ENCODE measurements at places on chromosomes 12 and 14. TPM values are rescaled to one million over a fixed set of nuclear protein-coding genes. Genes with fewer than 3 reads are reported as not detected.

NID2 gene
- total RNA-seq = 68.8 TPM

- peak; percentile 8 for DNase-seq
Observed at GRCh38 chr14:81565441-81566290, 32.0 kb upstream of the SEL1L start.

DNA sequence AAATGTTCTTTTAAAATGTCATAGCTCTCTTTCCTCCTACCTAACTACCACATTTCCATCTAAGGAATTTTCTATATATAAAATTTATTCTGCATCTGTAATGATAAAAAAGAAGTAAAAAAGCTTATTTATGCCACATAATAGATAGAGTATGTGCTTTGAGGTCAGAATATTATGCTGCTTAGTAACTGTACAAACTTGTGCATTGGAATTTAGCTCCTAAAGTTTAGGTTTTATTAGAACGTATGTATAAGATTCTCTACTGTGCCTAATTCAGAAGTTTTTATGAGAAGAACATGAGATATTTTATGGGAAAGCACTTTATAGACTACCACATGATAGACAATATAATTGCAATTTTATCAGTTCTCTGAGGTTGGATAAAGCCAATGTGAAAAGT lies 384.6 kb downstream of the SLC16A7 start:
- DNase-seq = no peak

DNA sequence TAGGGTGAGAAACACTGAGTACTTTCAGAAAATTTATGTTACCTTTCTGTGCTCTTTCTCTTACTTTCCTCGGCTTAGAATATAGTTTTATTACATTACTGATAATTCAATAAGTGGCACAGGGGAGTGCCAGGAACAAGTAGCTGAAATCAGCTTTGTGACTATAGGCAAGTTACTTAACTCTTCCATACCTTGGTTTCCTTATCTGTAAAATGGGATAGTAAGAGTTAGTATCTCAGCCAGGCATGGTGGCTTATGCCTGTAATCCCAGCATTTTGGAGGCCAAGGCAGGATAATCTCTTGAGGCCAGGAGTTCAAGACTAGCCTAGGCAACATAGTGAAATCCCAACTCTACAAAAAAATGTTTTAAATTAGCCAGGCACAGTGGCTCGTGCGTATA lies 15.4 kb downstream of the BBOF1 start:
- DNase-seq = no peak

GRCh38 chr14:20376071-20376588 lies 32.7 kb downstream of the PARP2 start:
- no peak for DNase-seq

DNA sequence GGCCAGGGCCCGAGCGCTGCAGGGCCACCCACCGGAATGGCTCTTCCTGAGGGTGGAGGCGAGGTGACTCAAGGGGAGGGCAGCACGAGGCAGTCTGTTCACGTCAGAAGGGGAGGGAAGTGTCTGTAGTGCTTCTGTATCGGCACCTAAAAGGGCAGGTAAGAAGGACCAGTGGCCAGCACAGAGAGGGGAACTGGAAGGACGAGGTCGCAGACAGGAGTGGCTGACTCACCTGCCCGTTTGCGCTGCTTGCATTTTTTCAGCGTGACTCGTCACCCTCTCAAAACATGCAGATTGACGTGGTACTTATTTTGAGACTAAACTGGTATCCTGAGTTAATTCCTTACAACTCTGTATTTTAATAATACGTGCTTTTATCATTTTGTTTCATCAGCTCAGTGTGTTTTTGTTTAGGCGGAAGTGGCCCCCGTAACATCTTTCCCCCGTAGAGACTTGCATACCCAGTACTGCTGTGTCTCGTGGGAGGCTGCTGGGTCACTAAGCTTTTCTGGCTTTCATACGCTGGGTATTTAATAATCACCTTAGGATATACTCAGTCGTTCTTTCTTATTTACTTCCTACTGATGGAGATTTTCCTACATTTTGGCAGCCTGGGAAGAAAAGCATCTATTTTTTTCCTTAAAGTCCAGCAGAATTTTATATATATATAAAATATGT lies 26.4 kb downstream of the SFSWAP start:
- DNase-seq = no peak

DNA sequence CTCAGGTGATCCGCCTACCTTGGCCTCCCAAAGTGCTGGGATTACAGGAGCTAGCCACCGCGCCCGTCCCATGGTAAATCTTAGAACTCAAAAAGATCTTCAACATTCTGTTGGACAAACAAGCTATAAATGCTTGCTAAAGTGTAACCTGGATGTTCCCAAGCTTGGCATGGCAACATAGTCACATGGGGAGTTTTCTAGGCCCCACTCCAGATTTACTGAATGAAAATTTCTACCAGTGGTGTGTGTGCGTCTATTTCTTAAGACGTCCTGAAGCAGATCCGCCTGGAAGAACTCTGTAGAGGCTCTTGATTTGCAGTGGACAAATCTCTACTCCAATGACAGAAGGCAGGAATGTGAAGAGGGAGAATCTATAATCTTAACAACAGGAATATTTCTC lies 59.9 kb downstream of the ZFYVE21 start:
- no peak for DNase-seq

FOXM1 gene
- total RNA-seq = 5.8 TPM

DNA sequence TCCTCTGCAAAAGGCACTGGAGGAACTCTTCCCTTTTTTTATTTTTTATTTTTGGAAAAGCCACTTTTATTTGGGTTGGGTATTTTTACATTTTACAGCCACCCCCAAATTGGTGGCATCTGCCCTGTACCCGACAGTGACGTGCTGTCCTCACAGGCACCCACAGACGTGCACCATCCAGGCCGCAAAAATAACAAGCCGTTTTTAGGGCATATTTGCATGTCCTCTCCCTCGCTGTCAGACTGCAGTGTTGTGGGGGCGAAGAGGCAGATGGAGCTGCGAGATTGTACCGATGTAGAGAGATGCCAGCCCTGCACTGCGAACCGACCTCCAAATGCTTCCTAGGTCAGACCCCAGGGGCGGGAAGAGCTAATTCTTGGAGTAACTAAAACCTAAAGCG lies 12.2 kb downstream of the JDP2 start:
- no peak for DNase-seq

NGB gene
- total RNA-seq = not detected

GRCh38 chr14:102927346-102927877 lies 4.9 kb downstream of the AMN start:
- DNase-seq = no peak

GRCh38 chr14:104477117-104477623 lies 102.4 kb upstream of the C14orf180 start:
- no peak for DNase-seq

DNA sequence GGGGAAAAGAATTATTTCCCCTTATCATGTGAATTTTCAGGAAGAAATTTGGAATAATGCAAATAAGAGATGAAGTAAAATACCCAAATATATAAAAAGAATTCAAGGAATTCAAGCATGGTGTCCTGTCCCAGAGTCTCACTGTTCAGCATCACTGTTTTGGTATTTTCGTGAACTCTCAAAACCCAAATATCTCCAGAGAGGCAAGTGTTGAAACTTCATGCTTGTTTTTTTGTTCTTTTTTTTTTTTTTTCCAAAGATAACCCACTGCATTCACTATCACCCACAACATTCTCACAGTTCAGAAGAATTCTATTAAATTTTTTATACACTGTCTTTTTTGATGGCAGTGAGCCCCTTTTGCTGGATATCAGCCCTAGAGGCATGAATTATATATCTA lies 354.9 kb downstream of the DIO2 start:
- DNase-seq = no peak

DNA sequence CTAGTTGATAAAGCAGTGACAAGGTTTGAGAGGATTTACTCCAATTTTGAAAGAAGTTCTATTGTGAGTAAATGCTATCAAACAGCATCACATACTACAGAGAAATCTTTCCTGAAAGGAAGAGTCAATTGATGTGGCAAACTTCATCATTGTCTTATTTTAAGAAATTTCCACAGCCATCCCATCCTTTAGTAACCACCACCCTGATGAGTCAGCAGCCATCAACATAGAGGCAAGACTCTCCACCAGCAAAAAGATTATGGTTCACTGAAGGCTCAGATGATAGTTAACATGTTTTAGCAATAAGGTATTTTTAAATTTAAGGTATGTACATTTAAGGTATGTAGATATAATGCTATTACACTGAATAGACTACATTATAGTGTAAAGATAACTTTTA lies 122.1 kb upstream of the ARHGAP5 start:
- DNase-seq = no peak

DNA sequence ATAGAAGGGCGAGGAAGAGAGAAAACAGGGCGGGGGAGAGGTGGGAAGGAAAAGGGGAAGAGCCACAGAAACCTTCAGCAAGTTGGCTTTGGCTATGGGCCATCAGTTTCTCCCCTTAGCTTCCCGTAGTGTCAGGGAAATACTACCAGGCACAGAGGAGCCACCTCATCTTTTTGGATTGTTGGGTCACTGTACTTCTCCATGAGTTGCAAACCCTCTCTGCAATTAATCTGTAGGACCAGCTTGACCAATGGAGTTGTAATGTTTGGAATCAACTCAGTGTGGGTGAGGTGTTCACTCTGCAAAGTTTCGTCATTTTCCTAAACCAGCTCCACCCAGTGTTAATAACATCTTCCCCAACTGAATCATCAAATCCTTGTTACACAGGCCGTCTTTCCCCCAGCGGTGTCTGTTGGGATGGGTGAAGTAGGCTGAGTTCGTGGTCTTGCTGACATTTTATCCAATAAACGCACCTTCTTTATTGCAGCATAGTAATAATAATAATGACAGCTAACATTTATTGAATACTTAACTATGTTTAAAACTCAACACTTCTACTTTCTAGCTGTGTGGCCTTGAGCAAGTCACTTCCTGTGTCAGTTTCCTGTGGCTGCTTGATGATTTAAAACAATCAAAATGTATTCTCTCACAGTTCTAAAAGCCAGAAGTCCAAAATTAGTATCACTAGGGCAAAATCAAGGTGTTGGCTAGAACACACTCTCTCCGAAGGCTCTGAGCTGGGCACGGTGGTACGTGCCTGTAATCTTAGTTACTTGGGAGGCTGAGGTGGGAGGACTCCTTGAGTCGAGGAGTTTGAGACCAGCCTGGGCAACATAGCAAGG lies 8.1 kb upstream of the GLTP start:
- no peak for DNase-seq

GRCh38 chr14:61611880-61612630 lies 83.3 kb upstream of the HIF1A start:
- DNase-seq = no peak

LIN7A gene
- total RNA-seq = 5.9 TPM

- no peak for DNase-seq
Observed at GRCh38 chr12:94803939-94804338, 153.6 kb upstream of the TMCC3 start.

ITPR2 gene
- 63.4 TPM for total RNA-seq

POTEG gene
- total RNA-seq = not detected

GEMIN2 gene
- total RNA-seq = 33.9 TPM

DNA sequence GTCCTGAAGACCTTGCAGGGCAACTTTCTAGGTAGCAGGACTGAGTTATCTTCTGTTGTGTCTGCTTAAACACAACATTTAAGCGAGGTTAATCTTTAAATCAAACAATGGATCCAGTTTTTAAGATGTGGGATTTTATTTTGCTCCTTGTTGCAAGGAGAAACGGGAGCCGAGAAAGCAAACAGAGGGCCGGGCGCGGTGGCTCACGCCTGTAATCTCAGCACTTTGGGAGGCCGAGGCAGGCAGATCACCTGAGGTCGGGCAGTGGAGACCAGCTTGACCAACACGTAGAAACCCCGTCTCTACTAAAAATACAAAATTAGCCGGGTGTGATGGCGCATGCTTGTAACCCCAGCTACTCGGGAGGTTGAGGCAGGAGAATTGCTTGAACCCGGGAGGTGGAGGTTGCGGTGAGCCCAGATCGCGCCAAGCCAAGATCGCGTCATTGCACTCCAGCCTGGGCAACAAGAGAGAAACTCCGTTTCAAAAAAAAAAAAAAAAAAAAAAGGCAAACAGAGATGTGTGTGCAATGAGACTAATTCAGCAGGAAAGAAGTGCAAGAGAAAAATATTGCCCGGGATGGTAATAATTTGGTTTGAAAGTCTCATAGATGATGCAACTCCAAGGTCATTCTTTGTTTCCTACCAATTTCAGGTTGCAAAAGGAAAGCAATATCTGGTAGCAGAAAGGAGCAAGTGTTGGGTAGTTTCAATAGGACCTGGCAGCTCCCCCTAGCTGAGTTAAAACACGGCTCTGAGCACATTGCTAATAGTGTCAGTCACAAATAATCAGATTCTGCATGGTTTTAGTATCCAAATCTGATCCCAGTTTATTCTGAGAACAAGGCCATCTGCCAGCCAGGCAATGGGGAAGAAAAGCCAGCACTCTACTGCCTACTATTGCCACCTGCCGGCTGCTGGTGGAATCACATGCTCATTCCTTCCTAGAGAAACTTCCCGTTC lies 141.4 kb downstream of the PPM1H start:
- DNase-seq = peak; percentile 97

DNA sequence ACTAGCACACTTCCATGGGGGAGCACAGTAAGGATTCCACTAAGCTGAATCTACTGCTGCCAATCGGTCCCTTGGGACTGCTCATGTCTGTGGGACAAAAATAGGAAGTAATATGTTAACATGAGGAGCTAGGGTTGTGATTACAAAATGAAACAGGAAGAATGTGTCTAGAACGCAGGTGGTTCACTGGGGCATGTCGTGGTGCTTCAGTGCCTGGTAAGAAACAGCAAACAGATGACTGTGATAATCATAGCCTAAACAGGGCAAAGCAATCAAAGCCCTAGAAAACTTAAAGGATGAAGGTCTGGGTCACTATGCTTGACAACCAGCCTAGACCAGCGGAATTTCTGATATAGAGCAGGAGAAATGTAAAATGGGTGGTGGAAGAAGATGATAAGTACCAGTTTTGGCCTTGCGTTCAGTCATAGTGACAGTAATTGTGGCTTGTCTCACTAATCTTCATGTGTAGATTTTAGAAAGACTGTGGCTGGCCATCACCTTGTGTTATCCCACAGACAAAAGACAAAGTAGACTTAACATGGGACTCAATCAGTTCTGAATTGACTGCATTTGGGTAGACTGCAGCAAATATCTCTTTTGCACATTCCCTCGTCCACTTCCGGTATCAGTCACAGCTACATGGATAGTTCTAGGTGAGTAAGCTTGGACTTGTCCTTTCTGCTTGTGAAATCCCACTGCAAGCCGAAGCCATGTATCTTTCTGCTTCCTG lies 51.4 kb downstream of the WASHC3 start:
- DNase-seq = no peak

DNA sequence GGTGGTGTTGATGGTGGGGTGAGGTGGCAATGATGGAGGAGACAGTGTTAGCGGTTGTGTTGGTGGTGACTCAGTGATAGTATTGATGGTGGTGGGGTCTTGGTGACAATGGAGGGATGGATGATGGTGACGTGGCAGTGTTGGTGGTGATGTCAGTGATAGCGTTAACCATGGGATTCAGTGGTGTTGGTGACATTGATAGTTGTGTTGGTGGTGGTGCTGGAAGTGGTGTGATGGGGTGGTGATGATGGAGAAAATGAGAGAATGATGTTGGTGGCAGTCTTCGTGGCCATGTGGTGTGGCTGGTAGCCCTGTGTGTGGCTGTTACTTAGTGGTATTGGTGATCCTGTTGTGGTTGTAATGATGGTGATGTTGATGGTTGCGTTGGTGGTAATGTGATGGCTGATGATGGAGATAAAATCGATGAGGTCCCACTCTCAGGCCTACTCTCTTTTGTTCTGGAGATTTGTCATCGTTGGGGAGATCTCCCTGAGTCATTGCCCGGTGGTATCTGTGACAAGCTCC lies 2.6 kb downstream of the DTX1 start:
- no peak for DNase-seq
